ENCODE measurements at places on chromosomes 16 and 17. TPM values are rescaled to one million over a fixed set of nuclear protein-coding genes. Genes with fewer than 3 reads are reported as not detected.

- DNase-seq = no peak
Measured at GRCh38 chr17:51275381-51275780, 15.0 kb downstream of the UTP18 start.

DNA sequence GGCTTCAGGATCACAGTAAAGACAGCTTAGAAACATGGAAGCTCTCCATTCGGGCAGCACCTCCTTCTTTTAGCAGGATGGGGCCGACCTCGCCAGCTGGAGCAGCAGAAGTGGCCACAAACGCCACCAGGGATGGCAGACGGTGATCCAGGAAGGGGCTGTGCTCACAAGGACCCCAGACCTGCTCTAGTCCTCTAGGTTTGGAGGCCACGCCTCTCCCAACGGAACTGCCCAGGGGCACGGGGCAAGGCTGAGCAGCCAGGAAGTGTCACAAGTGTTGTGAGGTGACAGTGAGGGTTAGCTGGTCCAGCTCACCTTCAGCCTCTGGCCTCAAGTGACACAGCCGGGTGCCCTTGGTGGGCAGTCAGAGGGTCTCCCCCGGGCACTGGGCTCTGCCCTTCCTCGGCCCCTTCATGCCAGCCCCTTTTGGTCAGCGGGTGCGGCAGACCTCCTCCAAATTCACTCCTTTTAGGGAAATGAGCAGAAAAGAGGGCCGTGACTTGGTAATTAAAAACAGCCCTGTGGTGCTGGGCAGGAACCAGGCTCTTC is 20.4 kb downstream of the CEP295NL start:
- no peak for DNase-seq

GRCh38 chr17:44043272-44043696 is 23.2 kb downstream of the LSM12 start:
- no peak for DNase-seq

Gene FGF11
- total RNA-seq = 0.13 TPM

Data from dermis microvascular lymphatic vessel endothelial cell (primary cell).